ENCODE measurements at places on chromosomes 1 and 21.
A peak's percentile ranks its signal among the peaks of the same experiment; 100 is the strongest.

GRCh38 chr1:201904579-201904978 lies 15.9 kb downstream of the SHISA4 start:
- DNase-seq = peak; percentile 80

DNA sequence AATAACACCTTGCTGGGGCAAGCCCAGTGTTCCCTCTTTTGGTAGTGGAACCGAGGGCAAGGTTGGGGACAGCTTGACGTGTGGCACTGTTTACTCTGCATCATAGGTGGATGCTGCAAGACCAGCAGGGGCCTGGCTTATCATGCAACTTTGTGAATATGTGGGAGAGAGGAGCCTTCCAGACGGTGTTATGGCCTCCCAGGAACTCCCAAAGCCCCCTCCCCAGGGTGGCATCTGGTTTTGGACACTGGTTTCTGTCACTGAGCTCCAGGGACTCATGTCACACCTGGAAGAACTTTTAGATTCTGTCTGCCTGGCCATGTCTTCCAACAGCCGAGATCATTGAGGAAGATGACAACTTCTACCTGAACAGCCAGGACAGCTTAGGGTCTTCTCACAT lies 1.4 kb upstream of the TLR5 start:
- DNase-seq = no peak

DNA sequence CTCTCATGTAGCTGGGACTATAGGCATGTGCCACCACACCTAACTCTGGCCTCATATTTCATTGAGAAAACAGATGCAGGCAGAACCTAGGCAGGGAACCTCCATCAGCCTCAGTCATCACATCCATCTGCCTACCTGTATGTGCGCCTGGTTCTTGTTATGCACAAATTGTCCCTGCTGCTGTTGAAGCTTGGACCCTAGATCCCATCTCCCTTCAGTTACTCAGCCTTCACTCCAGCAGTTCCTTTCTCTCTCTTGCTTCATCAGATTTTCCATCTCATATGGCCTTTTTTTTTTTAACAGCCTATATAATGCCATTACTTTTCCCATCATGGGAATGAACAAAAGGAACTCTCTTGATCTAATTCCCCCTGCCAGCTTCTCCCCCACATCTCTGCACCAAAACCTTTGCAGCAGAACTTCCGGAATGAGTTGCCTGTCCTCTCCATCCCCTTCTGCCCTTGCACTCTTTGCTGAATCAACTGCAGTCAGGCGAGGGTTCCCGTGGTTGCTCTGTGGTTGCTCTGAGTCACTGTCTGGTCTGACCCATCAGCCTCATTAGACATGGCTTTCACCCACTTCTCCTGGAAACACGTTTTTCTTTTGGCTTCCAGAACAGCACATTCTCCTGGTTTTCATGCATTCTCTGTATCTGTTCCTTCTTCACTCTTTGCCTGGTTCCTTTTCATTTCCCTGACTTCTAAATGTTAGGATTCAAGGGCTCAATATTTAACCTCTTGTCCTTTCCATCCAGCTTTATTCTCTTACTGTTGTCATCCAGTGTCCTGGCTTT lies 41.5 kb downstream of the UBE4B start:
- DNase-seq = peak; percentile 96

GRCh38 chr1:204941421-204942338 lies 71.0 kb downstream of the NFASC start:
- peak; percentile 37 for DNase-seq

- peak; percentile 26 for DNase-seq
Measured at GRCh38 chr1:75136921-75137641, 2.9 kb downstream of the LHX8 start.

- no peak for DNase-seq
Measured at GRCh38 chr1:2871246-2871815, 69.8 kb upstream of the TTC34 start.

DNA sequence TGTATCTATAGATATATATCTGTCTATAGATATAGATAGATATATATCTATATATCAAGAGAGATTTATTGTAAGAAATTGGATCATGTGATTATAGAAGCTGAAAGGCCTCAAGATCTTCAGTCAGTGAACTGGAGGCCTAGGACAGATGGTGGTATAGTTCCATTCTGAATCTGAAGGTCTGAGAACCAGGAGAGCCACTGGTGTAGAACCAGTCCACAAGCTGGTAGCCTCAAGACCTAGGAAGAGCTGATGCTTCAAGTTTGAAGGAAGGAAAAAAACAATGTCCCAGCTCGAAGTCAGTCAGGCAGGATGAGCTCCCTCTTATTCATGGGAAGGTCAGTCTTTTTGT lies 213.2 kb upstream of the JUN start:
- no peak for DNase-seq

DNA sequence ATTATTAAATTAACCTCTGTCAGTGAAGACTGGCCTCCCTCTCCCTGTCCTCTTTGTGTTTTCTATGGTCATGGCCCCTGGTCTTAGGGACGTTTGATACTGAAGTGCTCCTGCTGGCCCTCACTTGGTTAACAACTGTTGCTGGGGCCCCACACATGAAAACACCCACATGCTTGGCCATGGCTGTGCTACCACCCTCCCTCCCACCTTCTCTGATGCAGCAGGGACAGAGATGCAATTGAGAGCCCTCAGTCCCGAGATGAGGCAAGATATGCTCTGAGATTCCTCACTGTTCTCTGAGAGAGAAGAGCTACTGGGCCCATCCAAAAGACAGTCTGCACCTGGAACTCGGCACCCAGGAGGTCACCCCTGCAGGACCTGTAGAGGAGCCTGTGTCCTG lies 33.3 kb downstream of the NCMAP start:
- DNase-seq = no peak

GRCh38 chr1:205313563-205314308 lies 7.8 kb downstream of the NUAK2 start:
- no peak for DNase-seq

DNA sequence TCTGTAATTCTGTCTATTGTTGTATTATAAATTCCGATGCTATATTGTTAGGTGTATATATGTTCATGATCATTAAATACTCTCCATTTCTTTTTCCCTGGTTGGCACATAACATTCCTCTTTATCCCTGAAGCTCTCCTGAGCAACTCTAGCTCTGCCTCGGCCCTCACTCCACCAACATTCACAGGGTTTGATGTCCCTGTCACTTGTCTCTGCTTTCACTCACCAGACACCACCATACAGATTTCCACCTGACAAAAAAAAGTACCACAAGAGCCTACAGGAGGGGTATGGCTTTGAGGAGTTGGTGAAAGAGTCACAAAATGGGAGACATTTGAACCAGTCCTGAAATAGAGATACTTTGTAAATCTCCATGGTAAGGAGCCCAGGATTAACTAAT lies 8.8 kb upstream of the TSPEAR start:
- no peak for DNase-seq

GRCh38 chr1:207268753-207269511 lies 52.5 kb upstream of the CD55 start:
- no peak for DNase-seq

DNA sequence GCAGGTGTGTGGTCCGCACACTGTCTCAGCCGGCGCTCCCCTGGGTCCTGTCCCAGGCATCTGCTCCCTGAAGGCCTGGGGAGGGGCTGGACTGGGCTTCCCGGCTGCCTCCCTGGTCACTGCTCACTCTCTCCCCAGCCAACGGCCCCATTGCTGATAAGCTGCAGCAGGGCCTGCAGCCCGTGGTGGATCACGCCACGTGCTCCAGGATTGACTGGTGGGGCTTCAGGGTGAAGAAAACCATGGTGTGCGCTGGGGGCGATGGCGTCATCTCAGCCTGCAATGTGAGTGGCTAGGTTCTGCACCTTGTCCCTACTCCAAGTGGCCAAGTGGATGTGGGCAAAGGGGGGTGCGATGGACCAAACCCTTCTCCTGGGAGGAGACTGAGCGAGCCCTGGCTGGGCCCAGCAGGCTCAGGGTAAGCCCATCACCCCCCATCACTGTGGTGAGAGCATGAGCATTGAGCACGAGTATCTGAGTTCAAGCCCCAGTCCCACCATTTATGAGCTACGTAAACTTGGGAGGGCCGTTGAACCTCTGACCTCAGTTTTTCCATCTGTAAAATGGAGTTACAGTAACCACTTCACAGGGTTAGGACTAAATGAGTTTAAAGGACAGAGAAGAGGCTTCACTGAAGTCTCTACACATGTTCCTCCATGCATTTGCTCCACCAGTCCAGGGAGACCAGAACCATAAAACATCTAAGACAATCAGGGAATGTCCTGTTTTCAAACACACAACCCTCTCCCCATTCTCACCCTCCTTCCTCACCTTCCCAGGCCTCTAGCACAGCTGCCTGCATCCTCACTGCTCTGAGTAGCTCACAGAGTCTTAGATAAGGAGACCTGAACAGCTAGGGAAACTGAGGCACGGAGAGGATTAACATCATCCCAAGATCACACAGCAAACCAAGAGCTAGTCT lies 6.5 kb downstream of the CTRC start:
- DNase-seq = no peak

DNA sequence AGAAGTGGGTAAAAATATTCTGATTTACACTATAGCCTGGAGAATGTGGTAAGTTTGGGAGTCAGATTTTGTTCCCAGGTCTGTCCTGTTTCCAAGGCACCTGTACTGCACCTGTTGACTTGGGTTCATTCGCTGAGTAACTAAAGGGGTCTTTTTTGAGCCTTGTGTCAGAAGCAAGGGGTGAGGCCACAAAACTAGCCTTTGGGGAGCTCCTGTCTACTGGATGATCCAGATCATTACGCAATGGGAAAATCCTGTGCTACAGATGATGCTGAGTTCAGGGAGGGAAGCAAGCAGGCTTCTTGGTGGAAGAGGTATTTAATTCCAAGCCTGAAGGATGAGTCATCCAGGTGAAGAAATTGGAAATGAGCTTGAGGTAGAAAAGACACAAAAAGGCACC lies 424.0 kb downstream of the MATN1 start:
- DNase-seq = peak; percentile 40

DNA sequence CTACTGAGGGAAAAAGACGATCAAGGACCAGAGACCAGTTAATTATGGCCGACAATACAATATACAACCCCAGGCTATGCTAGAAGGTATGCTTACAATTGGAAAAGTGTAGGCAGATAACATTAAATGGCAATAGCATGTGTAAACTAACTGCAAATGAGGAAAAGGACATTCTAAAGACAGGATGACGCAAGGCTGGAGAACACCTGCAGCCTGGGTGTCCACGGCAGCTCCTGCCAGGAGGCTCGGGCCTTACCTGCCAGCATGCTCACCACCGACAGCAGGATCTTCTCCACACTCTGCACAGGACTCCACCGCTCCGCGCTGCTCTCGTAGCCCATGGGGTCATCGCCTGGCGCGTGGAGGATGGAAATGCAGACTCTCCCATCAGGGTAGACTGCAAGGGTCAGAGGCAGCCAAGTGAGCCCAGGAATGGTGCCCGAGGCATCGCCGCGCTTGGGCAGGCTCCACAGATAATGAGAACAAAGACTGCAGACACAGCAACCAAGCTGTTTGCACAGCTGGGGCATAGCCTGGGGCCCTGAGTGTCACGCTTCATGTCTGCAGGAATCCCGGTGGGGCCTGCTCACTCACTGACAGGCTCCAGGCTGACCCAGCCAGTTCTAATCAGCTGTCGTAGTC lies 28.2 kb downstream of the UBE2G2 start:
- no peak for DNase-seq

DNA sequence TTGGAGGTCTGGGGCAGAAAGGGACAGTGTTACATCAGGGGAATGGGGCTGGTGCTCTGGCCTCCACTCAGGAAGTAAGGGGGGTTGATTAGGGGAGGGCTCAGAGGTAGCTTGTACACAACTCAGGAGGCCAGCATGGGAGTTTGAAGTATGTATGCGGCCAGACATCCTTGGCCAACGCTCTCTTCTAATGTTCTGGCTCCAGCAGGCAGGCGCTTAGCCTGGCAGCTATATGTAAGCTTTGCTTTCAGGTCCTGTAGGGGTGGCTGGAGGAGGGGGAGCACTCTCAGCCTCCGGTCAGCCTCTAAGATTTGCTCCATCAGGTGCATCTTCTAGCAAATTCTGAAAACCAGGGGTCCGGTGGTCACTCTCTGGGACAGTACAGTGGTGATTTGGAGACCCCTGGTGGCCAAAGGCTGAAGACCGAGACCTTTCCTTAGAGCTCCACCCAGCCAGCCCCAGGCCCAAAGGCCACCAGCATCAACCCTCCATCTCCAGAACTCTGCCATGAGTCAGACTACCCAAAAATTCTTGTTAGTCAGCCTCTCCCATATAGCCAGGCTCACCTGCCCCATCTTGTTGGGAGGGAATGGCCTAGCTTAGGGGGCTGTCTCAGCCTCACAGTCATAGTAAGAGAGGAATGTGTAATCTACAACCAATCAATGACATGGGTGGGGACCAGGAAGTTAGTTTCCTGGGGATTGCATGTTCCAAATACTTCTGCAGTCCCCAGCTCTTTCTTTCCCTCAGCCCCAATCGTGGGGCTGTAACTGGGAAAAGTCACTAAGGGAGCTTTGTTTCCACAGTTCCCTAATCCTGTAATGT lies 9.7 kb upstream of the COL8A2 start:
- peak; percentile 91 for DNase-seq

DNA sequence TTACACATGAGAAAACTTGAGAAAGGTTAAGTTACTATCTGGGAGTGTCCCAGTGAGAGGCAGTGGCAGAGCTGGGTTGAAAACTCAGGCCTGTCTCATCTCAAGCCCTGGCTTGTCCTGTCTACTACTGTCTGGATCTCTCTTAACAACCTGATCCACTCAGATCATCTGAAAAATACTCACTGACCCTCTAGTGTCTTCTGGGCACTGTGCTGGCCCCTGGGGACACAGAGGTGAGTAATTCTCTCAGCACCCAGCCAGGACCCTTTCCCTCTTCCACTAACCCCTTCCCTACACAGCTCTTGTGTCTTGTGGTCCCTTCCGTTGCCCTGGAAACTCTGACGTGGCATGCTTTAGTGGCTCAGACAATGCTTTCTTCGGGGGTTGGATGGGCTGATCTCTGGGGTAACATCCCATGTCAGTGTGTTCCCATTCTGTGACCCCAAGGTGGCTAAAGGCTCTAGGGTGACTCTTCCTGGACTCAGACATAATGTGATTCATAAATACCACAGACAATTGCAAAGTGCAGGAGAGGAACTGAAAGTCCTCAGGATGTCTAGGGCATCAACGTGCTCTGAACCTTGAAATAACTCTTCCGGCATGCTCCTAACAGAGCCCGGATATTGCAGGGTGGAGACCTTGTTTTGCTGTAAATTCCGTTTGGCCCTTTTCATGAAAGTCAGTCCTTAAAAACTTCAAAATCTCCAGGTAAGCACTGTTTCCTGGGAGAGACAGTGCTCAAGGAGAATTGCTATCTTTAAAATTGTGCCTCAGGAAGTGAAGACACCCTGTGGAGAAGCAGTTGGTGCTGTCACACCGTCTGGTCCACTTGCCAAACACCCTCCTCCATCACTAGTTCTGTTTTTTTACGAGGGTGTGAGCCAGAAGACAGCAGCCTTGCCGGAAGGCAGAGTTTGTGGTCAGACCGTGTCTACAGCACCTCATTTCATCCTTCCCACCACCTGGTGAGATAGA lies 4.0 kb downstream of the SHISAL2A start:
- DNase-seq = peak; percentile 59

- peak; percentile 92 for DNase-seq
Measured at GRCh38 chr21:30718239-30718909, at the start of gene KRTAP21-3. KRTAP21-3 (minus strand) TSS chr21:30718777; CDS start chr21:30718759, 18 bp downstream.

GRCh38 chr21:44990921-44991320 lies 51.1 kb downstream of the SLX9 start:
- DNase-seq = no peak
